ENCODE measurements at places on chromosomes 7 and 10.

GRCh38 chr7:42964849-42965805, 33.0 kb downstream of the MRPL32 start:
- no peak for DNase-seq

DNA sequence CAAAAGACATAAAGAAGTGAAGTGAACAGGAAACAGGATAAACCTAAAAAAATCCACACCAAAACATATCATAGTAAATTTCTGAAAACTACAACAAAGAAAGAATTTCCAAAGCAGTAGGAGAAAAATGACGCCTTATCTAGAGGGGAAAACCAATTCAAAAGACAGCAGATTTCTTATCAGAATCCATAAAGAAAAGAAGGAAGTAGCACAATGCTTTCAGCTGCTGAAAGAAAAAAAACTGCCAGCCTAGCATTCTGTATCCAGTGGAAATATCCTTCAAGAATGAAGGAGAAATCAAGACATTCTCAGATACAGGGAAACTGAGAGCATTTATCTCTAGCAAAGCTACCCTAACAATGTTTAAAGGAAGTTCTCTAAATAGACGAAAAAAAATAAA, 37.8 kb downstream of the PDLIM1 start:
- no peak for DNase-seq

DNA sequence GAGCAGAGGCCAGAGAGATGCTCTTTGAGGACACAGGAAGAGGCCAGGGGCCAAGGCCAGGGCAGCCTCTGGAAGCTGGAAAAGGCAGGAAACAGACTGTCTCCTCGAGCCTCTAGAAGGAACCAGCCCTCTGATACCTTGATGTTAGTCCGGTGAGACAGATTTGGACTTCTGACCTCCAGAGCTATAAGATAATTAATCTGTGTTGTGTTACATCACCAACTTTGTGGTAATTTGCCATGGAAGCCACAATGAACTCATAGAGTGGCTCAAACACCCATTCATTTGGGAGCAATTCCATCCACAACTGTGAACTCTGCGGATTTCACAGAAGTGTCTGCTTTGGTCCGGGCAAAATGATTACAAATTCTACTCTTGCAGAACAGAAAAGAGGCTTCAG, 48.7 kb downstream of the OAT start:
- no peak for DNase-seq

DNA sequence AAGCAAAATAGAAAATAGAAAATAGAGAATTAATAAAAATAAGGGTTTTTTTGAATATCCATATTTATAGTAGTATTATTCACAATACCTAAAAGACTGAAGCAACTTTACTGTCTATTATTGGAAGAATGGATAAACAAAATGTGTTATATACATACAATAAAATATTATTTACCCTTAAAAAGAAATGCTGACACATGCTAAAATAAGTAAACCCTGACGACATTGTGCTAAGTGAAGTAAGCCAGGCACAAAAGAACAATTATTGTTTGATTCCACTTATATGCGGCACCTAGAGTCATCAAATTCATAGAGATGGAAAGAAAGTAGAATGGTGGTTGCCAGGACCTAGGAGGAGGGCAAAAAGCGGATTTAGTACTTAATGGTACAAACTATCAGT, 39.0 kb downstream of the LRRC17 start:
- DNase-seq = no peak

DNA sequence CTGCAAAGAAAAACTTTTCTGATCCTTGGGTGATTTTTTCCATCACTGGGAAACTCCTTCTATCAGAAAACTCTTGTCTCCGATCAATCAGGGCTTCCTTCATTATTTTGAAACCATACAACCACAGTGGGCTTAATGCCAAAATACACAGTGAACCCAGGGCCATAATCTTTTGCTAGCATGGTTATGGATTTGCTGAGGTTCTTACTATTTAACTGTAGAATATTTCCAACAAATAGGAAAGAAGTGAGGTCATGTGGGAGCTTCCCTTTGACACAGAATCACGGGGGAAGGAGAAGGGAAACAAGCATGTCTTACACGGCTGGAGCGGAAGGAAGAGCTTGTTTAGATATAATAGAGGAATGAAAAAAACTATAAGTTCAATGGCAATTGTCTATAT, 1241.7 kb downstream of the REEP3 start:
- no peak for DNase-seq

DNA sequence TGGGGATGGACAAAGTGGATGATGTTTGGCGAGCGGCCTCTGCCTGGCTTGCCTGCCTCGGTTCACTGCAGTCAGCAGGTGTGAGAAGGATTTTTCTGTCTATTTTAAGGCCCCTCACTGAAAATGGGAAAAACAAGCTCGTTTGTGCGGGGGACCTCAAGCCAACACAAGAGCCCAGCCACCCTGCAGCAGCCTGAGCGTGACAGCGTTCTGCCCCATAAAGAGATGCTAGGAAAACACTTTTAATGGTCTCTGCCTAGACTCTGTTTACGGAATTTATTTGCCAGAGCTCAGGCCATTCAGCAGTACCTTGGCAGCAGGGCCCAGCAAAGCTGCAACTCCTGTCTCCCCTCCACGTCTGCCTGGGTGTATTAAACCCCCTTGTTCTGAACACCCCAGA, 131.7 kb downstream of the GRK5 start:
- DNase-seq = no peak

GRCh38 chr7:122827763-122828162, 58.5 kb downstream of the CADPS2 start:
- no peak for DNase-seq

DNA sequence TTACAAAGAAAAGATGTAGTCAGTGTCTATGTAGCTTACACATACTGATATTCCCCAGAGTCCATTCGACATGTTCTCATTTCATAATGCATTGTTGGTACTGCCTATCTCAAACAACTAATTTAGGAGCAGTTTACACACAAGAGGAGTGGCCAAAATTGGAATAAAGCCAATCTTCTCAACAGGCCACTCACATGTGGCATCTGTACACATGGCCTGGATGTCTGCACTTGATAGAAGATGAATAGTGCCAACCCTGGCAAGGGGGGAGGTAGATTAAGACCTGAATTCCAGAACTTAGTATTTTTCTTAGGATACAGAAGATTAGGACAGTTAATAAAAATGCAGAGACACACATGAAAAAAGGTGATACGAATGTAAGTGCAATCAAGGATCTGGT, 125.3 kb upstream of the STARD3NL start:
- DNase-seq = no peak

- DNase-seq = no peak
Measured at GRCh38 chr7:66641526-66641871, 12.8 kb downstream of the KCTD7 start.

DNA sequence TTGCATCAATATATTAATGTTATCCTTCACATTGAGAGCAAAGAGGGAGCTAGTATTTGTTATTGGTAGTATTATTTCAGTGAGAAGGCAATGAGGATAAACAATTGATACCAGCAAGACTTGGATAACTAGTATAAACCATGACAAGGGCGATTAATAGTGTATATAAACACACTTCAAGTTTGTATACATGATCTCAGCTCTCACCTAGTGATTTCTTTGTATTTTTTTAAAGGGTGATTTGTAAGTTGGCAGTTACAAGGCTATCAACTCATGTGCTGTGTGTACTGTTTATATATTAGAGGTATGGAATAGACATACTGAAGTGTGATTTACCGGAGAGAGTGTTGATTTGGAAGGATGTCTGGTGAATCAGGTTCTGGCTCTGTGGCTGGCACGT, 88.0 kb downstream of the SNX10 start:
- DNase-seq = no peak

- DNase-seq = no peak
Measured at GRCh38 chr7:47236480-47237129, 345.3 kb downstream of the TNS3 start.

- no peak for DNase-seq
Measured at GRCh38 chr10:120597902-120598301, 140.9 kb downstream of the PLPP4 start.

DNA sequence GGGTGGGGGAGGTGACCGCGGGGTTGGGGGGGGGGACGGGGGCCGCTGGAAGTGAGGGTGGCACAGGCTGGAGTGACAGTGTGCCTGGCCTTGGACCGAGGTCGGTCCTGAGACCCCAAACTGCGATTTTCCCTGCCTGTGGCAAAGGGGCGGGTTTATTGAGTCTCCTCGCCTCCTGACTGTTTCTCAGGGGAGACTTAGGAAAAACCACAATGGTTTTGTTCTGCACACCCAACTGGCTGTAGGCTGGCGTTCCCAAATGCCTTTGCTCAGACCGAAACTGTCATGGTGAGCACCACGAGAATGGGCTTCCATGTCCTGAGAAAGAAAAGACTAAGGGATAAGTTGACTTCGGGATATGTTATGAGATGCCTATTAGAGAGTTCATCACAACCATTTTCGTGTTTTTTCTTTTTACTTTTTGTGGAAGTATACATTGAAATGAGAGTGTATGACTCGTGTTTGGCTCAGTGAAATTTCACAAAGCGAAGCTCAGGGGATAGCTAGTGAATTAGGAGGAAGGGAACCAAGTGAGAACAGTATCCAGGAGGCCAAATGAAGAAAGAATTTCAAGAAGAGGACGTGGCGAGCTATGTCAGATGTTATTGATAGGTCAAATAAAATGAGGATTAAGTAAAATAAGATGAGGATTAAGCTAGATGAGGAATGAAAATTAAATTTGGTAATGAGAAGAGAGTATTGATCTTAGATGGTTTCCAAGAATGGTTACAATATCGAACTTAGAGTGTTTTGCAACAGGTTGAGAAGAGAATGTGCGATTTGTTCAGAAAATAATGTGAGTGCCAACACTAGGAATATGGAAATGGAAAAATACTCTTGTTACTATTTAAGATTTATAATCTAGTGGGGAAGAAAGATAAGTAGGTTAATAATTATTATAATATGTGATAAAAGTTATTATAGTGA, 918 bp downstream of the NET1 start:
- no peak for DNase-seq

DNA sequence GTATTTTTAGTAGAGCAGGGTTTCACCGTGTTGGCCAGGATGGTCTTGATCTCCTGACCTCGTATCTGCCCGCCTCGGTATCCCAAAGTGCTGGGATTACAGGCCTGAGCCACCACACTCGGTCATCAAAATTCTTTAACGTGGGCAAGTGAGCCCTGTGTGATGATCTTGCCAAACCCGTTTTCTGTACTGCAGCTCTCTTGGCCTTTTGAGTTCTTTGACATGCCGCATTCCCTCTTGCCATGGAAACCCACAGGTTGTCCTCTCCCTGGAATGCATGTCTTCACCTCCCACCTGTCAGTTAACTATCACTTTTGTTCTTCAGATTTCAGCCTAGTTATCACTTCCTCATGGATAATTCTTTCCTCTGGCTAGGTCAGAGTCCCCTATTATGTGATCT, 5.0 kb downstream of the NUP205 start:
- DNase-seq = no peak

DNA sequence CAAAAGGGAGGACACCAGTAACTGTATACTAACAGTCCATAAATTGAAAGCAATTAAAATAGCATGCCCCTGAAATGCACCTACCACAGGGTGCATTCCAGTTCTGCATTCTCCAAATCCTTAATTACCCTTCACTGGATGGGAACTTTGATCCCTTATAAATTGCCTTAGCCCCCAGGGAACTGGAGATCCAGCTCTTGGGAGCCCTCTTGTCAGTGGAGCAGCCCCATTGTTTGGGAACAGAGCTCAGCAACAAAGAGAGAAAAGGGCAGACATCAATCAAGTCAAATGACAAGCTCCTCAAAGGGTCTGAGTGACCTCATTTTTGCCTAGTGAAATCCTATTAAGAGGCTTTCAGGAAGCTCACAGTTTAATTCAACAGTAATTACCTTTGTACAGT, 472.6 kb downstream of the XPNPEP1 start:
- DNase-seq = no peak

GRCh38 chr10:97355571-97355975, 21.0 kb upstream of the FRAT2 start:
- no peak for DNase-seq

GRCh38 chr7:69696054-69696591, 97.8 kb downstream of the AUTS2 start:
- no peak for DNase-seq

GRCh38 chr10:93181271-93182048, 107.8 kb downstream of the CYP26A1 start:
- DNase-seq = no peak

GRCh38 chr10:12717981-12718707, 283.4 kb downstream of the CCDC3 start:
- no peak for DNase-seq

DNA sequence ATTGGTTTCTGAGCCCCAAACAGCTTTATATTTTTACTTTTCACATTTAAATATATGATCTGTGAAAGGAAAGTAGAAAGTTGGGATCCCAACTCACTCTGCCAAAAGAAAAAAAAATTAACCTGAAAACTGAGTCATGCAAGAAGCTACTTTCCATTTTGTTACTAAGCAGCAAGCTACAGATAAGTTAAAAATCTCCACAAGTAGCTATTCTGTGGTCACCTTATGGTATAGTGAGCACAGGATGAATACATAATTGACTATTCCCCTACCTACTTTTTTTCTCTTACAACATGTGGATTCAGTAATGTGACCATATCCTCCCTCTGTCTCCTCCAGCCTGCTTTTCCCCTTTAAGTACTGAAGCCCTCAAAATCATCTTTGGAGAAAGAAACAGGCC, 30.3 kb upstream of the CREB3L2 start:
- no peak for DNase-seq

DNA sequence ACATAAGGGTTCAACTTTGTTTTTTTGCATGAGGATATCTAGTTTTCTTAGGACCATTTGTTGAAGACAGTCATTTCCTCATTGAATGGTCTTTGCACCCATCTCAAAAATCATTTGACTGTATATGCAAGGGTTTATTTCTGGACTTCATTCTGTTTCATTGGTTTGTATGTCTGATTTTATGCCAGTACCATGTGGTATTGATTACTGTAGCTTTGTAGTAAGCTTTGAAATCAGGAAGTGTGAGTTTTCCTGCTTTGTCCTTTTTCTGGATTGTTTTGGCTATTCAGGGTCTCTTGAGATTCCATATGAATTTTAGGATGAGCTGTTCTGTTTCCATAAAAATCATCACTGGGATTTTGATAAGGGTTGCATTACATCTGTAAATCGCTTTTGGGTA, 63.9 kb downstream of the SND1 start:
- no peak for DNase-seq

GRCh38 chr10:130024779-130025325, 60.8 kb upstream of the EBF3 start:
- no peak for DNase-seq

GRCh38 chr10:96462606-96463151, 51.0 kb downstream of the TLL2 start:
- no peak for DNase-seq
